Cortex of kidney (tissue), 1 donor: ENCODE measurements at places on chromosomes 12 and 14.

DNA sequence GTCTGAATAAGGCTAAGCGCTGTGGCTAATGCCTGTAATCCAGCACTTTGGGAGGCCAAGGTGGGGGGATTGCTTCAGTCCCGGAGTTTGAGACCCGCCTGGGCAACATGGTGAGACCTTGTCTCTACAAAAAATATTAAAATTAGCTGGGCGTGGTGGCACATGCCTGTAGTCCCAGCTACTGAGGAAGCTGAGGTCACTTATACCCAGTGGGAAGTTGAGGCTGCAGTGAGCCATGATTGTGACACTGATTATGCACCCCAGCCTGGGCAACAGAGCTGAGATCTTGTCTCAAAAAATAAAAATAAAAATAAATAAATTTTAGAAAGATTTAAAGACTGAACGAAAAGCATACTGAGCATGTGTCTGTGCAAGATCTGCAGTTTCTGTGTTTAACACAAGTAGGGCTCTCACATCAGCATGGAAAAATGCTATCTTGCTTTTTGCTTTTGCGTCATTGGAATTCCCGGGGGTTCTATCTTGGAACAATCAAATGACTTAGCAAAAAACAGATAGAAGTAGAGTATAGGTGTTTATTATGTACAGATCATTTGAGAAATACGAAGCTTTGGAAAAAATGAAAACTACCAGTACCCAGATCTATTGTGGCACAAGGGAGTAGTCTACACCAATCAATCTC, 161.9 kb downstream of the CAPZA3 start:
- no peak for DNase-seq

DNA sequence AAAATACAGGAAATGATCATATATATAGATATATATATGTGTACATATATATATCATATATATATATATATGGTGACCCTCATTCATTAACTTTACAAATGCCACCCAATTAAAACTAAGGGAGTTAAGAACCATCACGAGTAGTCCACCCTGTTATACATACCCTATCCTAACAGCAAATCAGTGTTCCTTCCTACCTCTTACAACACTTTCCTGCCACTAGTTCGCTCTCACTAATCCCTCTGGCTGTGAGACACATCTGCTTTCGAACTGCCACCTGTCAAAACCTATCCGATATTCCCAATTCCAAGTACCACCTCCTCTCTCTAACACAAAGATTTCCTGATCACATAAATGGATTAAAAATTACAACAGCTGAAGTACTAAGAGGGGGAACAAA, 100.5 kb downstream of the EEA1 start:
- DNase-seq = no peak

- DNase-seq = no peak
These were observed 28.2 kb downstream of the CDK17 start for GRCh38 chr12:96371790-96372699.

- DNase-seq = no peak
These were observed 347.2 kb downstream of the CCDC91 start for GRCh38 chr12:28537474-28537873.

- DNase-seq = no peak
These were observed 440.7 kb downstream of the CCER1 start for GRCh38 chr12:90514325-90514724.

GRCh38 chr12:26233631-26234030, 38.3 kb downstream of the SSPN start:
- no peak for DNase-seq

GRCh38 chr12:16526693-16527092, 79.3 kb downstream of the LMO3 start:
- DNase-seq = no peak

DNA sequence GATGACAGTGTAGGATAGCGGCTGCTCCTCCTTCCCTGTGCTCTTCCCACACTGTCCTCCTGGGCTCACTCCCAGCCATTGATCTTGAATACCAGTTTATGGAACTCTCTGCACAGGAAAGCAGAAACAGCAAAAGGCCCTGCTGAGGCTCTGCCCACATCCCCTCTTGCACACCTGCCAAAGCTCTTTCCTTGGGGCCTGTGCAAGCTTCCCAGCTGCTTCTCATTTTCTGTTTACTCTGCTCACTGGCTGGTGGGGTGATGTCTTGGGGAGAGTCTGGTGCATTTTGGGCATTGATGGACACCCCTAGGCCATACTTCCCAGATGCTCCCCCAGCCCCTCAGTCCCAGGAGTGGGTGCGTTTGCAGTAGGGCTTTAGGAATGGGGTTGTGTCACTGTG, 361.8 kb downstream of the TMEM121 start:
- no peak for DNase-seq

GRCh38 chr12:104951759-104952509, 6.2 kb downstream of the SLC41A2 start:
- DNase-seq = no peak

GRCh38 chr14:77190977-77191376, 9.4 kb downstream of the TMEM63C start:
- no peak for DNase-seq

DNA sequence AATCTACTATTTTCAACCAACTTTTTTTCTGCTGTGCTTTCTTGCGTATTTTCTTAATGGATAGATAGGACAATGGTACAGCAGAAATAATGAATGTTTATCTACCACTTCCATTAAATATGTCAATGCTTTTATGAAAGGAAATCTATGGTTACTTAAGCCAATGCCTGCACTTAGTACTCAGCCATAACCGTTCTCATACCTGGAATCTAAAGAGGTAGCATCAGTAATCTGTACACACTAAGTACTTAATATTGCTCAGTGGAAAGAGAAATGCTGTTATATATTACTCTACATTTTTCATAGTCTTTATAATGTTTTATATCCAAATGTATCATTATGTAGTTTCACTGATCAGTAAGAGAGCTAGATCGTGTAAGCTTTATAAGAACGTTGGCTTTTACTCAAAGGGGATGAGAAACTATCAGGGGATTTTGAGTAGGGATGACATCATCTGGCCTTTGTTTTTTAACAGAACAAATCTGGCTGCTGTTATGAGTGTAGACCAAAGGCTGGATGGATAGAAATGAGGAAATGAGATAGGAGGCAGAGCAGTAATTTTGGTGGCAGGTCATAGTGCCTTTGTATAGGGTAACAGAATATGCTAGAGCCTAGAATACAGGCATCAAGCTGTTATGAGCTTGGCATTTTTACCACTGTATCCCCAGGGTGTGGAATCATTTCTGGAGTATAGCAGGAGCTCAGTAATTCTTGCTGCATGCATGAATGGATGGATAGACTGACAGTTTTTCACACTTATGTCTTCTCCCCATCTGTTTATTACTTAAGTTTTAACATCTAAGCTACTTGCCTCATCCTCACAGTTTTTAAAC, 34.0 kb downstream of the ALG10B start:
- DNase-seq = no peak

DNA sequence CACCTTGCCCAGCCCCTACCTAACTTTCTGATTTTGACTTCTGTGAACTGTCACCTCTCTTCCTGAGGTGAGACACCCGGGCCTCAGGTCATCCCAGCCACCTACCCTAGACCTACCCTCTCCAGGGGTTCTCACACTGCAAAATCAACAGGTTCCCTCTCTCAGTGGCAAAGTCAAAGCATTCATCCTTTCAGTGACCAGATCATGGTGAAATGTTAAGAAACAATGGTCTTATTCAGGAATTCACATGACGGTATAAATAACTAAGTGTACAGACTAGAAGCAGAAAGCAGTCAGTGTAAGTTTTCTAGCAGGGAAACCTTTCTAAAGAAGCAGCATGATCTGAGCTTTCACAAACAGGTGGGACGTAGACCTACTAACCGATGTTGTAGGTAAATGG, 133.4 kb downstream of the TMTC1 start:
- DNase-seq = no peak

GRCh38 chr14:22194664-22195063, 394.4 kb downstream of the DAD1 start:
- DNase-seq = no peak

DNA sequence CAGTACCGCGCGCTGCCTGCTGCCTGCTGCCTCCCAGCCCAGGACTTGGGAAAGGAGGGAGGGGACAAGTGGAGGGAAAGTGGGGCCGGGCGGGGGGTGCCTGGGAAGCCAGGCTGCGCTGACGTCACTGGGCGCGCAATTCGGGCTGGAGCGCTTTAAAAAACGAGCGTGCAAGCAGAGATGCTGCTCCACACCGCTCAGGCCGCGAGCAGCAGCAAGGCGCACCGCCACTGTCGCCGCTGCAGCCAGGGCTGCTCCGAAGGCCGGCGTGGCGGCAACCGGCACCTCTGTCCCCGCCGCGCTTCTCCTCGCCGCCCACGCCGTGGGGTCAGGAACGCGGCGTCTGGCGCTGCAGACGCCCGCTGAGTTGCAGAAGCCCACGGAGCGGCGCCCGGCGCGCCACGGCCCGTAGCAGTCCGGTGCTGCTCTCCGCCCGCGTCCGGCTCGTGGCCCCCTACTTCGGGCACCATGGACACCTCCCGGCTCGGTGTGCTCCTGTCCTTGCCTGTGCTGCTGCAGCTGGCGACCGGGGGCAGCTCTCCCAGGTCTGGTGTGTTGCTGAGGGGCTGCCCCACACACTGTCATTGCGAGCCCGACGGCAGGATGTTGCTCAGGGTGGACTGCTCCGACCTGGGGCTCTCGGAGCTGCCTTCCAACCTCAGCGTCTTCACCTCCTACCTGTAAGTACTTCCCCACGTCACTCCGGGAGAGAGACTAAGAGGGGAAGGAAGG, at the start of gene LGR5:
Gene LGR5, plus strand, starts transcription at position 186 of the 732 bp plus-strand sequence. Its CDS starts 283 bp downstream, at position 469.
- DNase-seq = no peak

- no peak for DNase-seq
These were observed 243.1 kb downstream of the AKAP6 start for GRCh38 chr14:32571995-32572866.

DNA sequence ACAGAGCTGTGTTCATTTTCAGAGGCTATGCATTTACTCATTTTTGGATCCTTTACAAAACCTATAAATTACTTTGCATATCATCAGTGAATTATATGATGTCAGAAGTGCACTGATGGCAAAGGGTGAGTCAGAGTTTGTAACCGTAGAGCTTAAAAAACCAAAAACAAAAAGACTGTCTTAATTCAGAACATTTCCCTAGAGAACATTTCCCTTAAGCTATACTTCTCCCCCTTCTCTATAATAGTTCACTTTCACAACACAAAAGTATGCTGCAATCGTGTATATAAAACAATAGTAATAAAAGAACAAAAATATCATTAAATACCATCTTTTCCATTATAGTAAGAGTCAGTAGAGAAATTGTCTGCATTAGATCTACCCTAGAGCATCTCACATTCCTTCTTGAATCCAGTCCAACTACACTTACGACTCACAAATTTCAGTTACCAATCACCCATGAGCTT, 934.9 kb downstream of the LRFN5 start:
- no peak for DNase-seq

GRCh38 chr12:58889557-58889956, 30.7 kb downstream of the LRIG3 start:
- DNase-seq = no peak

GRCh38 chr14:105532735-105533141, 6.4 kb downstream of the TMEM121 start:
- no peak for DNase-seq

DNA sequence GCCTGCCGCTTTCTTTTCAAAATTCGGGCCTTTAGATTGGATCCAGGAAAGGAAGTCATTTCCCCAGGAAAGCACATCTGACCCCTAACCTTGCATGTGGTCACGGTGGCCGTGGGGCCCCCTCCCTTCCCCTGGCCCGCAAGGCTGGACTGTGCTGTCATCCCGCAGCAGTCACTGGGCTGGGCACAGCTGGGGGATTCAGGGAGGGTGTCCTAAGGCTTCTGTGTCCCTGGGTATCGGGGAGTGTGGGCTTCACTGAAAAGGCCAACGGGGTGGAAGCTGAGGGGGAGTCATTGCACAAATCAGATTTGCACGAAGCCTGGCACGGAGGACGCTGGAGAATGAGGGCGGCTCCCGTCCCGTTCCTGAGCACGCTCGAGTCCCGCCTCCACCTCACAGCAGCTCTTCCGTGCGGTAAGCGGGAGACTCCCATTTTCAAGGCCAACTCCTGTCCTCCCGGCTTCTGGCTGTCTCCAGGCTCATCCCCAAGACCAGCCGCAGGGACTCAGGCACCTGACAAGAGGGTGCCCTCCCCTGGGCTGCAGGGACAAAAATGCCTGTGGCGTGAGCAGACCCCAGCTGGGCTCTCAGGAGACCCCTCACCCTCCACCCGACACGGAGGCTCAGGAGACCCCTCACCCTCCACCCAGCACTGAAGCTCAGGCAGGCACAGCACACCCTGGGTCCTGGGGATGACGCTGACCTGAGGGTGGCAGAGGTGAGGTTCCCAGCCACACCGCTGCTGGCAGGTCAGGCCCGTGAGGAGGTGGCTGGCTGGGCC, 9.6 kb downstream of the XRCC3 start:
- no peak for DNase-seq

GRCh38 chr14:54381821-54382220, 15.0 kb upstream of the CDKN3 start:
- no peak for DNase-seq

GRCh38 chr12:130078852-130079251, 83.4 kb upstream of the FZD10 start:
- no peak for DNase-seq

DNA sequence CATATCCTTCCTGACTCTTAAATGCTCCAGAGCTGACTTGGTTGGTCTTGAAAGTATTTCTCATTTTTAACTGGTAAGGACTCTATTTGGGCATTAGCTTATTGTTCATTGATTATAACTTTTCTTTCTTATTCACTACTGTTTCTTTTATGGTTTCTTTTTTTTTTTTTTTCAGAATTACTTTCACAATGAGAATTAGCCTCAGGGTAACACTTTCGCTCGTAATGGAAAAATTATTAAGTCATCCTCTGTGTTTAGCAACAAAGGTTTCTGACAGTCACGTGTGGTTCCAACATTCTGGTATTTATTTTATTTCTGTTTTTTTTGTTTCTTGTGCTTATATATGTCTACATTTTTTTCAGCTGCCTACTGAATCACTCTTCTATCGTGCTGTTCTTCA, 80.0 kb downstream of the METTL25 start:
- no peak for DNase-seq

- no peak for DNase-seq
These were observed 21.8 kb downstream of the SH2B3 start for GRCh38 chr12:111427417-111428074.

DNA sequence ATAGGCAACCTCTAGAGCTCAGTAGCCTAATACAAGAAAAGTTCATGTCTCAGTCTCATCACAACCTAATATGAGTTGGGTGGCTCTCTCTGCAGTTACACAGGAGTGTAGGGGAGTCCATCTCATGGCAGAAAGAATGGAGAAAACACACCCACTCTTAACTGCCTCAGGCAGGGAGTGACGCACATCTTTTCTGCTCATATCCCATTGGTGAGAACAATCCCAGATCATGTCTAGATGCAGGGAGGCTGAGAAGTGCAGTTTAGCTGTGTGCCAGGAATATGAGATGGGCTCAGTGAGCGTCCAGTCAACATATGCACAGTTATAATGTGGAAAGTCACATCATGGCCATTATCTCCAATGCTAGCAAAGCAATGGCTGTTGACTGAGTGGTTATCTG, 59.3 kb upstream of the KCNA5 start:
- no peak for DNase-seq

DNA sequence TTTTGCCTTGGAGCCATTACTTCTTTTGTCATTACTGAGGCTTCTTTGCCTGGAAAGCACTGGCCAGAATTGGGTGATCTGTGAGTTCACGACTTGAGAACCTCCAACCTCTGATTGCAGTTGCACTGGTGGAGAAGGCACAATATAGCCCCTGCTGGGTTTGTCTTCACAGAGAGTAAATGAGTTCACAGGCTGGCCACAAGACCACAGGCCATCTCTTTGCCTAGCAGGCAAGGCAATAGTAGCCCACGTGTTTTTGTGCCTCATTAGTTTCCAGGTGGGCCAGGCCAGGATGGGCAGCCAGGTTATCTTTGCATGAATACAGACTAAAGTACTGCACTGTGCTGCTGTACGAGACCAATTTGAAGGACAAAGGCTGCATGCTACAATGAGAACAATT, 468.8 kb downstream of the NRXN3 start:
- DNase-seq = no peak
